Lung microvascular endothelial cell (primary cell): ENCODE measurements at places on chromosomes 2 and 18. TPM values are rescaled to one million over a fixed set of nuclear protein-coding genes. Genes with fewer than 3 reads are reported as not detected.

GRCh38 chr2:163291790-163292189 is 444.0 kb downstream of the FIGN start:
- no peak for DNase-seq

- no peak for DNase-seq
Observed at GRCh38 chr2:236165842-236166795, 2.1 kb downstream of the GBX2 start.

GRCh38 chr2:88452565-88452905 is at the start of gene FOXI3:
TSS of gene FOXI3 (minus strand) at chr2:88452693. CDS start at chr2:88452535, 158 bp downstream.
- no peak for DNase-seq

GRCh38 chr2:72276356-72276755 is 128.7 kb upstream of the CYP26B1 start:
- DNase-seq, result no peak

GRCh38 chr2:172172513-172173173 is 69.9 kb upstream of the DLX2 start:
- peak; percentile 85 for DNase-seq

DNA sequence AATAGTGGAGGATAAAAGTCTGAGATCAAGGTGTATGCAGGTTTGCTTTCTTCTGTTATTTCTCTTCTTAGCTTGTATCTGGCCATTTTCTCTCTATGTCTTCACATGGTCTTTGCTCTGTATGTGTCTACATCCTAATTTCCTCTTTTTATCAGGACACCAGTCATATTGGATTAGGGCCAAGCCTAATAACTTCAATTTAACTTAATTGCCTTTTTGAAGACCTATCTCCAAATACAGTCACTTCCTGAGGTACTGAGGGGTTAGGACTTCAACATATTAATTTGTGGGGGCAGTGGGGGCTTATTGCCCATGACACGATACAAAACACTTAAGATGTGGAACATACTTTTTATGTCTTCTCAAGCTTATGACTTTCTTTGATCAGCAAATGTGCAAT is 632.9 kb upstream of the CELF4 start:
- DNase-seq, result no peak

GRCh38 chr18:36315736-36316135 is 18.2 kb downstream of the FHOD3 start:
- DNase-seq, result peak; percentile 43

The SCG2 gene
- under 0.01 TPM in 1 of 2 replicates, not detected in the other for total RNA-seq
